ENCODE measurements at places on chromosomes 13 and 19.
A peak's percentile ranks its signal among the peaks of the same experiment; 100 is the strongest.

- peak overlapping the region; percentile 28 for H3K4me3 ChIP-seq
- no peaks in the 10 kb centered on the region for H3K27me3 ChIP-seq
- no peak for DNase-seq
- H3K27ac ChIP-seq, result peak overlapping the region; percentile 89
- H3K4me1 ChIP-seq, result peaks cover 16% of the 10 kb centered on the region
Observed at GRCh38 chr19:9819596-9819909, 674 bp upstream of the FBXL12 start.

DNA sequence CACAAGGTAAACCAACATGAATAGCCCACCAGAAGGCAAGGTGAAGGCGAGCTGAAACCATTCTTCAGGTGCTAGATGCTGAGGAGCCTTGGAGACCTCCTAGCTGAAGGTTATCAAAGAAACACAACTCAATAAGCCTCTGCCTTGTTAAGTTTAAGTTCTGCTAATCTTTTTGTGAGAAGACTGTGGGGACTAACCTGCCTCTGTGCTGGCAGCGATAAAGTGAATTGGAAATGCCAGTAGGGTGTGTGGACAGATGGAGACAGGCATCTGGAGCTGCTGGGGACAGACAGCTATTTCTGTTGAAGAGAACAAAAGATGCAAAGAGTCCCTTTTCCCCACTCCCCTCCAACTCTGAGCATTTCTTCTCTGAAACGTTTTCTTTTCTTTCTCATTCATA is 33.5 kb upstream of the FLT1 start:
- H3K4me1 ChIP-seq, result peaks cover 5% of the 10 kb centered on the region
- H3K27ac ChIP-seq, result no peak overlapping the region
- DNase-seq, result no peak
- H3K4me3 ChIP-seq, result no peak overlapping the region

DNA sequence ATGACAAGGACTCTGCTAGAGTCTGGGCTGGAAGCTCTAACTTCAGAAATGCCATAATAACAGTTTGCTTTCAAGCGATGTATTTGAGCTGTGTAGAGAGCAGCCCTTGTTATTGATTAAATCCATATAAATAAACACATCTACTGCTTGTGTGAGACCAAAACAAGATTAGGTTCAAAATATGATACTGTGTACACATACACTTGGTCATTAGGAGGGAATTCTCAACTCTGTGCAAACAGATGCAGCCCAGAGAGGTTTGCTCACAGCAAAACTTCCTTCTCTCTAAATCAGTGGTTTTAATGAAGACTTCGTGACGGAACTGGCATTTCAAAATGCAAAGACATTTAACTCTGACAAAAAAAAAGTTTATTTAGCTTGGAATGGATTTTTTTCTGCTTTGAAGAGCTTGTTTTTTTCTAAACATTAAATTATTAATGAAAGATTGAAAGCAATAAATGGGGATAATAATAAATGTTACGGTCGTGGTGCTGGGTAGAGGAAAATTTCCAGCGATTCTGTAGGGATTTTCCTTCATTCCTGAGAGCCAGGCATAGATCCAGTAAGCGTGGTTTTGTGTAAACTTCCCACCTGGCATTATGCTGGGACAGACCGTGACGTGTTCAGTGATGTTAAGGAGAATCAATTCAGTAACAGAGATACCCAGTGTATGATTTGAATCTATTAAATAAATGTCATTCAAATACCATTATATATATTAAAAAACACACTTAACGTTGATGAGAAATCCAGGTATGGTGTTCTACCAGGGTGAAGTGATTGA is 213.7 kb downstream of the TEX29 start:
- no peak for DNase-seq
- no peak overlapping the region for H3K27ac ChIP-seq
- H3K36me3 ChIP-seq, result no peaks in the 10 kb centered on the region
- no peaks in the 10 kb centered on the region for H3K27me3 ChIP-seq
- H3K4me3 ChIP-seq, result no peak overlapping the region

DNA sequence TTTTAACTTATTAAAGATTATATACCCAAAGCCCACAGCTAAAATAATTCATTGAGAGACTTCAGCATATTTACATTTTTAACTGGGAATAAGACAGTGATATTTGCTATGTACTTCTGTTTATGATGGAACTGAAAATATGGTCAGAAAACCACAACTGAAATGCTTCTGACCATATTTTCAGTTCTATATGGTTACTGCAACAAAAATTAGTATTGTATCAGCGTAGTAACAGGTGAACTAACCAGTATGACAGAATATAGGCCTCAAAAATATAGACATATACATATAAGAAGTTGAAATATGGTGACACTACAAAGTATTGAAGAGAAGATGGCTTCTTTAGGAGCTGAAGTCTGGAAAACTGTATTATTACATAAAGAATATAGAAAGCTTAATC is 857.4 kb downstream of the OLFM4 start:
- no peak overlapping the region for H3K4me3 ChIP-seq
- H3K27ac ChIP-seq, result no peak overlapping the region
- no peak for DNase-seq
- H3K27me3 ChIP-seq, result no peaks in the 10 kb centered on the region
- H3K36me3 ChIP-seq, result no peaks in the 10 kb centered on the region

DNA sequence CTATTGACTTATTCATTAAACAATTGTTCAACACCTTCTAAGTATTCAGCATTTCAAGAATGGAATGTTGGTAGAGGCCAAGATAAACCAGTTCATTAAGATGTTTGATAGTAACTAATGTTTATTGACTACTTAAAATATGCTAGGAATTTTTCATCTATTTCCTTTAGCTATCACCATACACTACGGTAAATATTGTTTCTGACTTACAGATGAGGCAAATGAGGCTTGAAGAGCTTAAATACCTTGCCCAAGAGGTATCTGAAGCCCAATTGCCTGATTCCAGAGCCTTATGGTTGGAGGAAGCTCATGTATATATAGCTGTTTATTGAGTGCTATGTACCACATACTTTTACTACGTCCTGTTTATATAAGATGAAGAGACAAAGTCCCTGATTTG is 286.2 kb downstream of the NDFIP2 start:
- no peaks in the 10 kb centered on the region for H3K4me1 ChIP-seq
- no peak overlapping the region for H3K4me3 ChIP-seq
- no peak overlapping the region for H3K27ac ChIP-seq
- DNase-seq, result no peak
- H3K36me3 ChIP-seq, result no peaks in the 10 kb centered on the region

DNA sequence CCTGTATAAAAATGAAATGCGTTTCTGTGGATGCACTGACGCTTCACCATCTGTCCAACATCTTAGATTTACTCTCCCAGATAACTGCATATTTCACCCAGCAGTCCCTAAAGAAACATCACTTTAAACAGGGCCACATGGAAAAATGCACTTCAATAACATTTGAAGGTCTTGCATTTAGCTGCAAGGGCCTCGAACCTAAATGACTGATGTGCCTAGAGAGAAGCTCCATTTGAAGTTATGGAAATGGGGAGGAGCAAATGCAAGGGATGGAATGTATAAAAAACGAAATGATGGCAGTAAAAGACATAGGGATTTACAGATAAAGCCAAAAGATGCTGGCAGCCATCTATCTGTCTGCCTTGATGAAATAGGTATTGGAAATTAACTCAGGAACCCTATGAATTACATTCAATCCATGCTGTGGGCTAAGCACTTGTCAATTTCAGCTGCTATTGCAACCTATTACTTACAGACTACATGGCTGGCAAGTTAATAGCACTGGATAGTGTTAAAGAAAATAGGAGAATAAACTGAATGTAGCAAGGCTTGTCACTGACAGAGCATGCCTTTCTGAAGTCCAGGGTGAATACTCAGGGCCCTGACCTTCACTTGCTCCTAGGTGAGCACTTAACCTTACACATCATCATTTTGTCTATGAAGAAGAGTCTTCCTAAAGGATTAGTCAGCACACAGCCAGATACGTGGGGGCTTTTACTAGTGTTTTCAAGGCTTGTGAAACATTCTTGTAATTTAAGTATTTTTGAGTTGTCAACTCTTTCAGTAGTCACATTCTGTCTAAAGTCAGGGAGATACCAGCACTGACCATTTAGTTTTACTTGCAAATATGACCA is 963.4 kb downstream of the PCDH17 start:
- H3K27me3 ChIP-seq, result no peaks in the 10 kb centered on the region
- H3K36me3 ChIP-seq, result no peaks in the 10 kb centered on the region
- H3K27ac ChIP-seq, result no peak overlapping the region
- no peak overlapping the region for H3K4me3 ChIP-seq

DNA sequence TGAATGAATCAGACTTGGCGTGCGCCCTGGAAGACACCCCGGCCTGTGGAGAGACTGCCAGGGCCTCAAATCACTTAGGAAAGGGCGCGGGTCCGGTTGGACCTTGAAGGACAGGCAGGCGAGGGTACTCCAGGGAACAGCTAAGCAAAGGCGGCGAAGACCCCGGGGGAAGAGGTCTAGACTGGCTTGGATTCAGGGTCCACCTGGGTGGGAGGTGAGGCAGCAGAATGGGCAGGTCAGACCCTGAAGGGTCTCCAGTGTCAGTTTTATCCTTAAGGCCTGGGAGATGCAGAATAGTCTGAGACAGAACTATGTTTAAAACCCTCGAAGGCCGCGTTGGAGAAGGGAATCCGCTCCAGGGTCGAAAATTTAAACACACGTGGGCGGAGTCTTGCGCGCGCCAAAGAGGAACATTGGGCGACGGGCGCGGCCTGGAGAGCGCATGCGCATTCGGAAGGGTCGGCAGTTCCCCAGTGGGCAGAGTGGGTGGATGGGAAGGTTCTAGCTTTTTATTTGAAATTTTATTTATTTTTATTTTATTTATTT is 567 bp upstream of the SMG9 start:
- peaks cover 6% of the 10 kb centered on the region for H3K36me3 ChIP-seq
- no peaks in the 10 kb centered on the region for H3K27me3 ChIP-seq
- peak overlapping the region; percentile 99 for H3K27ac ChIP-seq
- peaks cover 26% of the 10 kb centered on the region for H3K4me1 ChIP-seq
- H3K4me3 ChIP-seq, result peak overlapping the region; percentile 77
- DNase-seq, result no peak

DNA sequence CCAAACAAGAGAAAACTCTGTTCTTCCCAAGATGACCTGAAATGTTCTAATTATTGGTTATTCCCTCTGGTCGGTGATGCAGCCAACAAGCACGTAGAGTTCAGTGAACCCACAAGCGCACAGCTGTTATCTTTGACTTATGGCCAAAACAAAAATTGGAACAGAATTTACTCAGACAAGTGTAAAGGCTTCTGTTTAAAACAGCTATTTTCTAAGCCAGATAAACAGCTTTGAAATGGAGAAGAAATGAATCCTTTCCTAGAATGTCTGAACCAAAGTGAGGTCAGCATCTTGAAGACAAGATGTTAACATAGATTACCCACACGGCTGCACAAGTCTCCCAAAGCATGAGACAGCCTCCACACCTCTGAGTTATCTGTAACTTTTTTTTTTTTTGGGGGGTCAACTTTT is 669.2 kb downstream of the DIAPH3 start:
- no peak overlapping the region for H3K27ac ChIP-seq
- H3K27me3 ChIP-seq, result no peaks in the 10 kb centered on the region
- no peak overlapping the region for H3K4me3 ChIP-seq
- no peaks in the 10 kb centered on the region for H3K4me1 ChIP-seq
- DNase-seq, result no peak
- H3K36me3 ChIP-seq, result no peaks in the 10 kb centered on the region

- no peaks in the 10 kb centered on the region for H3K36me3 ChIP-seq
- H3K4me1 ChIP-seq, result no peaks in the 10 kb centered on the region
- H3K27me3 ChIP-seq, result no peaks in the 10 kb centered on the region
- no peak overlapping the region for H3K27ac ChIP-seq
Observed at GRCh38 chr13:109213714-109214113, 572.7 kb downstream of the IRS2 start.

GRCh38 chr13:21426238-21426637 is 32.9 kb downstream of the ZDHHC20 start:
- no peak overlapping the region for H3K4me3 ChIP-seq
- H3K36me3 ChIP-seq, result no peaks in the 10 kb centered on the region
- DNase-seq, result no peak
- no peaks in the 10 kb centered on the region for H3K27me3 ChIP-seq
- H3K4me1 ChIP-seq, result no peaks in the 10 kb centered on the region

GRCh38 chr13:31301119-31301518 is 101.3 kb downstream of the B3GLCT start:
- no peak overlapping the region for H3K27ac ChIP-seq
- no peak for DNase-seq
- no peak overlapping the region for H3K4me3 ChIP-seq
- peaks cover 3% of the 10 kb centered on the region for H3K36me3 ChIP-seq

DNA sequence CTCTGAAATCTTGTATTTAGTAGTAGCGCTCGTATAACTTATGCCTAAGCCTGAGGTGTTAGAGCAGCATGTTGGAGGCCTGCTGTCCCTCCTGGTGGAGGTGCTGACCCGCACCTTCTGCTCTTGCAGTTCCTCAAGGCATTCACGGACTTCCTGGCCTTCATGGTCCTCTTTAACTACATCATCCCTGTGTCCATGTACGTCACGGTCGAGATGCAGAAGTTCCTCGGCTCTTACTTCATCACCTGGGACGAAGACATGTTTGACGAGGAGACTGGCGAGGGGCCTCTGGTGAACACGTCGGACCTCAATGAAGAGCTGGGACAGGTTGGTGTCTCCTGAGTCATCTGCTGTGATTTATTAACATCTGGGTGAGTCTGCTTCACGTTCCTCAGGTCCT is 136.7 kb downstream of the ATP11A start:
- no peaks in the 10 kb centered on the region for H3K4me1 ChIP-seq
- no peak overlapping the region for H3K27ac ChIP-seq
- H3K36me3 ChIP-seq, result peaks cover 12% of the 10 kb centered on the region
- H3K4me3 ChIP-seq, result no peak overlapping the region
- no peaks in the 10 kb centered on the region for H3K27me3 ChIP-seq

GRCh38 chr19:18776288-18776594 is 14.9 kb downstream of the COMP start:
- no peak overlapping the region for H3K4me3 ChIP-seq
- H3K27ac ChIP-seq, result no peak overlapping the region
- H3K4me1 ChIP-seq, result no peaks in the 10 kb centered on the region
- H3K27me3 ChIP-seq, result no peaks in the 10 kb centered on the region
